Prostate gland (tissue), 2 donors: ENCODE measurements at places on chromosomes 6 and 20.

DNA sequence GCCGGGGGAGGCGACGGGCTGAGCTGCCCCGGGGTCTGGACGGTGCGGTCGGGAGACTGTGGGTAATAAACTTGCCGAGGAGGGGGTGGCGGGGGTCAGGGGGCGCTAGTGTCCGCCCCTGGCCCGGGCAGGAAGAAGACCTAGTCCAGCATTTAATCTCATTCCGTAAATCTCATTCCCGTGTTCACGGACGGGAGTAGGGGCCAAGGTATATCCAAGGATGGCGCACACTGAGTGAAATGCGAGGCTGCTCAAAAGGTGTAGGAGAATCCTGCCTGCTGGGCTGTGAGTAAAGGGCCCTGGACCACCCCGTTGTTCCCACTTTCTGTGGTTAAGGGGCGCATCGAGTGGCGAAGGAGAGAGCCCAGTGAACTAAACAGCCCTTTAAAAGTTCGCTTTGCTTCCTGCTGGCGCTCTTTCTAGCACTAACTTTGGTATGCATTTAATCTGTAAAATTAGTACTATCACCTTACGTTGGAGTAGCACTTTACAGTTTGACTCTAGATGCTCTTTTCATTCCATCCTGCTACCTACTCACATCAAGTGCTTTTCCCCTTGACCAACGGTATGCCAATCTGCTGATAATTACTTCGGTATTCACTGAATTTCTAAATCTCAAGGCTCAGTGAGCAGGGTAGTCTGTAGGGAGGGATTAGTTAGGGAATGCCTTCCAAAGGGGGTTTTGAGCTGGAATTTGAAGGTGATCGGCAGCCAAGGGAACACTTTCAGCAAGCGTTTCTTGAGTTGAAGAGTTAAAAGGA is 730 bp downstream of the PARD6B start:
- no peaks in the 10 kb centered on the region for H3K27me3 ChIP-seq
- H3K27ac ChIP-seq: peak overlapping the region; percentile 89
- H3K4me3 ChIP-seq: peak overlapping the region; percentile 73
- no peak for DNase-seq
- no peaks in the 10 kb centered on the region for H3K36me3 ChIP-seq
- H3K4me1 ChIP-seq: peaks cover 3% of the 10 kb centered on the region

GRCh38 chr6:87979737-87980136 is 67.9 kb upstream of the SPACA1 start:
- no peaks in the 10 kb centered on the region for H3K27me3 ChIP-seq
- no peak overlapping the region for H3K27ac ChIP-seq
- no peak for DNase-seq
- H3K4me1 ChIP-seq: no peaks in the 10 kb centered on the region
- H3K4me3 ChIP-seq: no peak overlapping the region
- H3K36me3 ChIP-seq: no peaks in the 10 kb centered on the region

GRCh38 chr6:36563928-36564284 is 16.6 kb upstream of the STK38 start:
- no peaks in the 10 kb centered on the region for H3K27me3 ChIP-seq
- H3K27ac ChIP-seq: no peak overlapping the region
- no peaks in the 10 kb centered on the region for H3K36me3 ChIP-seq
- no peak overlapping the region for H3K4me3 ChIP-seq

DNA sequence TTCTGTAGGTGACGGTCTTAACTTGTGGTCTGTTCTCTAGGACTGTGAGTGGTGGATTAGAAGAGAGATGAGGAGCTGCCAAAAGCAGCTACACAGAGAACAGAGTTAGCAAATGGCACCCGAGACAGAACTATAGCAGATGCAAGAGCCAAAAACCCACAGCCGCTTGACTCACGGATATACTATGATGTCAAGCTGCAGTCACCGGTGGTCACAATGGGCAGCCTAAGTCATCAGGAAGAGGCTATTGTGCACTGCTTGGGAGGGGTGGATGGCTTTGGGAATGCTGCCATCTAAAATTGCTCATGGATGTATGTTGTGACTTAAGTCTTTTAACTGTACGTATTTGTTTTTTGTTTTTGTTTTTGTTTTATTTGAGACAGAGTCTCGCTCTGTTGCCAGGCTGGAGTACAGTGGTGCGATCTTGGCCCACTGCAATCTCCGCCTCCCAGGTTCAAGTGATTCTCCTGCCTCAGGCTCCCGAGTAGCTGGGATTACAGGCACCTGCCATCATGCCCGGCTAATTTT is at the start of gene GTSF1L:
Gene GTSF1L, minus strand, starts transcription at position 192 of the 528 bp plus-strand sequence. CDS start 308 bp downstream, outside the sequence.
- no peaks in the 10 kb centered on the region for H3K36me3 ChIP-seq
- H3K27ac ChIP-seq: no peak within 1 kb of the TSS
- no peak within 1 kb of the TSS for H3K4me3 ChIP-seq
- H3K4me1 ChIP-seq: no peaks in the 10 kb centered on the region

- H3K27me3 ChIP-seq: no peaks in the 10 kb centered on the region
- no peak overlapping the region for H3K4me3 ChIP-seq
These were observed 82.7 kb downstream of the DLL1 start for GRCh38 chr6:170208182-170208601.

GRCh38 chr6:130617658-130618057 is 209.5 kb upstream of the SMLR1 start:
- no peaks in the 10 kb centered on the region for H3K36me3 ChIP-seq
- H3K27me3 ChIP-seq: no peaks in the 10 kb centered on the region
- no peak for DNase-seq
- H3K27ac ChIP-seq: no peak overlapping the region
- no peak overlapping the region for H3K4me3 ChIP-seq

- no peak for DNase-seq
- no peak overlapping the region for H3K27ac ChIP-seq
- H3K4me1 ChIP-seq: no peaks in the 10 kb centered on the region
- H3K36me3 ChIP-seq: no peaks in the 10 kb centered on the region
These were observed 207.5 kb upstream of the ADGRB3 start for GRCh38 chr6:68427630-68428029.

DNA sequence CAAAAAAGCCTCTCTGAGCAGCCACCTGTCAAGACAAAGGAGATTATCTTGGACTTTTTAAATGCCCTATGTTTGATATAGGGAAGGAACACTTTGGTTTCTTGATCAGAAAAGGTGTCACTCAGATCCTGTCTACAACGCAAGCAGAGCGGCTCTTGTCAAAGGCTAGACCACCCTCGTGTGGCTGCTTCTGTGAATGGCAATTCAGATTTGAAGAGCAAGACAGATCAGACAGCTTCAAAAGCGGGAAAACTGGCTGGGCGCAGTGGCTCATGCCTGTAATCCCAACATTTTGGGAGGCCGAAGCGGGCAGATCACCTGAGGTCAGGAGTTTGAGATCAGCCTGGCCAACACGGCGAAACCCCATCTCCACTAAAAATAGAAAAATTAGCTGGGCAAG is 10.1 kb upstream of the NXT1 start:
- H3K27ac ChIP-seq: no peak overlapping the region
- H3K4me1 ChIP-seq: no peaks in the 10 kb centered on the region
- H3K27me3 ChIP-seq: no peaks in the 10 kb centered on the region
- H3K36me3 ChIP-seq: no peaks in the 10 kb centered on the region
- DNase-seq: peak; percentile 66

DNA sequence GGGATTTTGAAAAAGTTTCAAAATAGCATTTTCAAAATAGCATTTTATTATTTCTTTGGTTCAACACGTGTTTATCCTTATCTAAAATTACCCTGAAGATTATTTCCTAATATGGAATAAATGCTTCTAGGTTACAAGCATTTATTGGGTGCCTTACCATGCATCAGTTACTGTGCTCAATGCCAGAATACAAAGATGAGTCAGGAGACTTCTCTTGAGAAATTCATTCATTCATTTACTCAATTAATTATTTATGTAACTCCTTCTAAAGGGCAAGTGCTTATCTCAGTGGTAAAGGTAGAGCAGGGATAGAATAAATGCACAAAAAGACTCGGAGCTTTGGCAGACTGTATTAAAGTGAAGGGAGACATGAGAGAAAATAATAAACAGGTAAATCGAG is 150.1 kb upstream of the PDE7B start:
- H3K4me3 ChIP-seq: no peak overlapping the region
- H3K36me3 ChIP-seq: no peaks in the 10 kb centered on the region
- no peak for DNase-seq
- H3K27ac ChIP-seq: no peak overlapping the region
- no peaks in the 10 kb centered on the region for H3K4me1 ChIP-seq
- H3K27me3 ChIP-seq: no peaks in the 10 kb centered on the region

GRCh38 chr20:57223648-57224489 is 42.6 kb downstream of the BMP7 start:
- no peaks in the 10 kb centered on the region for H3K36me3 ChIP-seq
- no peak overlapping the region for H3K4me3 ChIP-seq
- DNase-seq: no peak
- H3K27me3 ChIP-seq: no peaks in the 10 kb centered on the region
- H3K27ac ChIP-seq: no peak overlapping the region

DNA sequence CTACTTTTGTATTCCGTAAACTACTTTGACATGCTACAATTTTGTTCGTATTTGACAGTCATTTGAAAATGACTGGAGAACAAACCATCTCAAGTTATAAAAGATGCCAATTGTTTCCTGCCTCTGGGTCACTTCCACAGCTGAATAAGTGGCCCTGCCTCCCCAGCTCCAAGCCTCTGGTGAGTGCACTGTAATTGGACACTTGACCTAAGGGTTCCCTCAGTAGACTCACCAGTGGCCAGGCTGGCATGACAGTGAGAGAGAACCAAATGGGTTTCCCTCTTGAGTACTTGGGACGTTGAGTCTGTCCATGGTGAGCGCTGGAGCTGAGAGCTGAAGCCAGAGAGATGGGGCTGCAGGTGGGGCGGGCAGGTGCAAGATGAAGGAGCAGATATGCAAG is 57.1 kb downstream of the SLC35D3 start:
- H3K27me3 ChIP-seq: no peaks in the 10 kb centered on the region
- H3K4me3 ChIP-seq: no peak overlapping the region

- H3K27me3 ChIP-seq: peaks cover 6% of the 10 kb centered on the region
- DNase-seq: no peak
- no peak overlapping the region for H3K4me3 ChIP-seq
These were observed 22.7 kb upstream of the FRMD1 start for GRCh38 chr6:168101590-168102314.

GRCh38 chr20:38125157-38126056 is 39.7 kb downstream of the TGM2 start:
- no peak overlapping the region for H3K4me3 ChIP-seq
- peak; percentile 76 for DNase-seq
- peaks cover 12% of the 10 kb centered on the region for H3K4me1 ChIP-seq
- H3K27ac ChIP-seq: peak overlapping the region; percentile 36

DNA sequence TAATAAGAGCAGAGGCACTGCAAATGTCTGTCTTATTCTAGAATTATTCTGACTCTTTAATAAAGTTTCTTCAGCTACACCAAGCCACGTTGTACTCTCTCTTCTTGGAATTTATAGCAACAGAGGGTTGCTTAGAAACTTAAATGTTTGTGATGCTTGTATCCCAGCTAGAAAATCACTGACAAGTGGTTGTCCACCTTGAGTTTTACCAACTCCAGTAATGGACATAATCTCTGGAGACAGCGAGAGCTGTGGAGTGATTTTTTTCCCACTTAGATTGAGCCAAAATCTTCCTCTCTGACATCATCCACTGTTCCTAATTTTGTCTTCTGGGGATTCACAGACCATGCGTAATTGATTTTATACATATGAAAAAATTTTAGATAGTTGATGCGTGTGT is 8.0 kb downstream of the ECT2L start:
- H3K27me3 ChIP-seq: no peaks in the 10 kb centered on the region
- H3K4me3 ChIP-seq: no peak overlapping the region
- no peaks in the 10 kb centered on the region for H3K36me3 ChIP-seq
- H3K27ac ChIP-seq: no peak overlapping the region
- no peaks in the 10 kb centered on the region for H3K4me1 ChIP-seq

DNA sequence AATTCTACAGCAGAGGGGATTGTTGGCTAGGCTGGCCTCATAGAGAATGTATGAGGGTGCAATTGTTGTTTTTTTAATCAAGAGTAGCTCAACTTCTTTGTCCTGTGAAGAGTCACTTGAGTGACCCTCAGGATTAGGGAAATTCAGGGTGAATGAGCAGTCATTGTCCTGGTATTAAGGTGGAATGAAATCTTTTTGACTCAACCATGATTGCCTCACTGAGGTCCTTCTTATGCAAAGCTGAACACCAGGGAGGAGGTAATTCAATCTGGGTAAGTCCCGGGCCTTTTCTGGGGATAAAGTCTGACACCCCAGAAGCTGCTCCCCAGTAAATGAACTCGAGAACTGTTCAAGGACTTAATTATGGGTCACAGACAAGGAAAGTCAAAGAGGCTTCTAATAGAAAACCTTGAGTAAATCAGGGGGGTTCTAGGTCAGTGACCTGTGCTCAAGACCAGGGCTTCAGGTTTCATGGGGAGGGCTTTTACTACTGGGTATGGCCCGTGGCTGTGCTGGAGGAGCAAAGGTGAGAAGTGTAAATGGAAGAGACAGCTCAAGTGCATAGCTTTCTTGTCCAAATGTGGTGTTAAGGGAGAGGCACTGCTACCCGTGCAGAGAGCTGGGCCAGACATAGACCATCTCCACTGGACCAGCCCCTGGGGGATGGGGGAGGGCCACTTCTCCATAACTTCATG is 25.3 kb upstream of the ZBTB24 start:
- no peaks in the 10 kb centered on the region for H3K27me3 ChIP-seq
- H3K4me1 ChIP-seq: no peaks in the 10 kb centered on the region
- no peaks in the 10 kb centered on the region for H3K36me3 ChIP-seq
- H3K27ac ChIP-seq: no peak overlapping the region
- H3K4me3 ChIP-seq: no peak overlapping the region

DNA sequence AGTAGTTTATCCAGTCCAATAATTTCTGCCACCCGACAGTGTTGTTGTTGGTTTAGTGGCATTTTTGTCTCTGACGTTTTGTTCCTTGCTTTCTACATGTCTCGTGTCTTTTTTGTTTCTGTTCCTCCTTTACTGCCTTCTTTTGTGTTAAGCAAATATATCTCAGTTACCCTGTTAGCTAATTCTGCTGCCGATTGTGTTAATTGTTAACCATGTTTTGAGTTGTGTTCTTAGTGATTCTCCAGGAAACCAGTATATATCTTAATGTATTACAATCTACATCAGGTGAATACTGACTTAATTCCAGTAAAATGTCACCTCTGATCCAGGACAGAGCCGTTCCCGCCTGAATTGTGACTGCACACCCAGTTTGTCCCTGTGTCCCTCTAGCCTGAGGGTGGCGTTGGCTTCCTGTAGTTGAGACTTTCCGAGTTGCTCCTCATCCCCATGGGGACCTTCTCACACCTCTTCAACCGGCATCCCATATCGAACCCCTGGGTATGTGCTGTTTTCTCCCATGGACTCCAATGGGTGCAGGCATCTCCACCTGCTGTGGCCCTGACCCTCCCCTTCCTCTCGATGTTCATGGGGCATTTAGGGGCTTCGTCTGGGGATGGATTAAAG is 35.8 kb upstream of the BHLHE23 start:
- H3K36me3 ChIP-seq: no peaks in the 10 kb centered on the region
- H3K4me1 ChIP-seq: no peaks in the 10 kb centered on the region
- no peak overlapping the region for H3K27ac ChIP-seq

- peak; percentile 3 for DNase-seq
- no peaks in the 10 kb centered on the region for H3K27me3 ChIP-seq
- H3K27ac ChIP-seq: no peak overlapping the region
- no peak overlapping the region for H3K4me3 ChIP-seq
- no peaks in the 10 kb centered on the region for H3K36me3 ChIP-seq
- no peaks in the 10 kb centered on the region for H3K4me1 ChIP-seq
These were observed 23.3 kb downstream of the NPEPL1 start for GRCh38 chr20:58715801-58716475.
